ENCODE measurements at places on chromosomes 4 and X.

DNA sequence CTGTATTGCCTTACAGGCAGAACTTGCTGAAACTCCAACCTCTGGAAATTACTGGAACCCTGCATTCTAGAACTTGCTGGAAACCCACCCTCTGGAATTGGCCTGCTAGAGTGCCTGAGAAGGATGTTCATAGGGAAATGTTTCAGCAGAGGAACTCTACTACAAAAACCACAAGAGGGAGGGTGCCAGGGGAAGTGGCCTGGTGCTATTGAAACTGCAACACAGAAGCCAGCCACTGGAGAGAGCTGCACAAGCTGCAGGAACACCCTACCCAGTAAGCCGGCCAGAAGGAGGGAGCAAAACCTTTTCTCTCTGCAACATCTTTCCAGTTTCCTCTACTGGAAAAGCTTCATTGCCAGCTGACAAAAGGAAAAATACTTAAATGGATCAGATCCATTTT lies 2.5 kb upstream of the BRWD3 start:
- peak; percentile 0 for DNase-seq

GRCh38 chrX:148024425-148025148 lies 43.5 kb downstream of the FMR1NB start:
- no peak for DNase-seq

DNA sequence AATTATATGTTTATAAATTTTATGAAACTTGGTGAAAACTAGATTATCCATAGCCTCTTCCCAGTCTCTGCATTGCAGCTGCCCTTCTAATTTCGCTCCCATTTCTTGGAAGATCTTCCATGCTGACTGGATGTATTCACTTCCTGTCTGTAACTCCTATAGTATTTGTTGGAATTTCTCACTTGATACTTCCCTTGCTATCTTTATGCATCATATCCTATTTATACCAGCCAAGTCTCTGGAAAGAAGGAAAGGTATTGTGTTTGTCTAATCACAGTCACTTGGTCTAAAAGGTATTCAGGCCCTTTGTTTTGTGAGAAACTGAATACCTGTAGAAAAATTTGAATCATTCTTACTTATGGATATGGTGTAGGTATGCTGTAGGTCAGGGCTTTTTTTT lies 870.9 kb upstream of the FRG1 start:
- DNase-seq: peak; percentile 39

DNA sequence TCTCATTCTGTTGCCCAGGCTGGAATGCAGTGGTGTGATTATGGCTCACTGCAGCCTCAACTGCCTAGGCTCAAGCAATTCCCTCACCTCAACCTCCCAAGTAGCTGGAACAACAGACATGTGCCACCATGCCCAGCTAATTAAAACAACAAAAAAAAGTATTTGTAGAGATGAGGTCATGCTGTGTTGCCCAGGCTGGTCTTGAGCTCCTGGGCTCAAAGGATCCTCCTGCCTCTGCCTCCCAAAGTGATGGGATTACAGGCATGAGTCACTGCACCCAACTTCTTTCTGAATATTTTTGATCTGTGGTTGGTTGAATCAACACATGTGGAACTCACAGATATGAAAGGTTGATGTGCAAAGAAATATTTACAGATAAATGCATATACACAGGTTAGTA lies 18.5 kb upstream of the SEPTIN11 start:
- DNase-seq: peak; percentile 22

DNA sequence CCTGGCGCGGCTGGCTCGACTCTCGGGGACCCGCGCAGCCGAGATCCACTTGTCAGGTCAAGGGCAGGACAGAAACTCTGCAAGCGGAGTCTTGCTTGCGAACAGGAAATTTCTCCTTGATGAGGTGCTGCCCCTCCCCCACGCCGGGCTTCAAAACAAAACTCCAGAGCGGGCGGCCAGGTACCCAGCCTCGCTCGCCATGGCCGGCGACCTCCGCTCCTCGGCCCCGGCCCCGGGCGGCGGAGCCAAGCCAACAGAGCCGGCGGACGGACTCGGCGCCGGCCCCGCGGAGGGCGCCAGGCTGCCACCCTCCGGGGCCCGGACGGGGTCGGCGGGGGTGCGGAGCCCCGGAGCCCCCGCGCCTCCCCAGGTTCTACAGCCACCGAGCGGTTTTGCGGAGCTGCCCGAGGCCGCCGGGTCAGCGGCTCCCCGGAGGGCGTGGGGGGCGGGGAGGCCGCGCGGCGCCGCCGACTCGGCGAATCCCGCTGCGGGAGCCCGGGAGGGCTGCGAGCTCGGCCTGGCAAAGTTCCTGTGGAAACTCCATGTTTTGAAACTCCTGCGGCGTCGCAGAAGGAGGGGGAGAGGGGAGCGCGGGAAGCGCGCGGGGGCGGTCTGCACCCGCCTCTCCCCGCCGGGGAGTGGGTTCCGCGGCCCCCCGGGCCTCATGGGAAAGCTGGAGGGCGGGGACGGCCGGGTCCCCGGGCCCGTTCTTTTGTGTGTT lies 11.7 kb upstream of the BCOR start:
- DNase-seq: peak; percentile 60

DNA sequence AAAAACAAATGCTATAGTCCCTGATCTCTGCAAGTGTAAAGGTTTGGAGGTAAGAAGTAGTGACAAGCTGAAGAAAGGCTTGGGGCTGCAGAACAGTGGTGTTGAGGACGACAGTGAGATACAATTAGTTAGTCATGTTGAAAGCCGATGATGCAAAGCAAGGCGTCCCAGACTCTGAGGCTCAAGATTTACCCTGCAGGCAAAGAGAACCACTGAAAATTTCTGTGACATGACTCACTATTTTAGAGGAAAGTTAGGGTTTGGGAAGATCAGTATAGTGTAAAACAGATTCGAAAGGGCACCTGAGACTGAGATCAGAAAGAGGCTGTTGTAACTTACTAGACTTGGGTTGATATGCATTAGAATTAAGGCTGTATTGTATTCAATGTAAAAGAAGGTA lies 281.3 kb upstream of the FTHL17 start:
- peak; percentile 72 for DNase-seq

DNA sequence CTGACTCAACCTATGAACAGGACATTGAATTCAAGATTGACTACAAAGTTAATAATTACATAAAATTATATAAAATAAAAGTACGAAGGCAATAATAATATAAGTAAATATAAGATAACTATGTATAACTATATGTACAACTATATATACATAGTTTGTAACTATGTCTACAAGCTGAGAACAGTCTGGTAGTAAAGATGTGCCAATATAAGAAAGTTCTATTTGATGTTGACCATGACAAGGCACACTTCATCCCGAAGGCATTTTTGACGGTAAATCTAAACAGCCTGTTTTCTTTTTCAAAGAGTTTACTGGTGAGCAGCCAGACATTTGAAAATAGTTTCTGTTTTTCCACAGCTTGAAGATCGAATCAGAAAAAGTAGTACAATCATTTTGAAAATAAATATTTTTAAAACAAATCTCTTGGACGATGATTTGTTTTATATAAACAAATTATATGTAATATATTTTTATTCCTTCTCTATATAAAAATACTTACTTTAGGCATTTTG lies 112.9 kb downstream of the CEP44 start:
- DNase-seq: no peak

GRCh38 chr4:156186111-156186510 lies 232.4 kb upstream of the CTSO start:
- DNase-seq: peak; percentile 53

GRCh38 chr4:169256101-169256612 lies 14.6 kb downstream of the SH3RF1 start:
- DNase-seq: peak; percentile 60

- DNase-seq: peak; percentile 64
These were observed 94.7 kb downstream of the SEL1L3 start for GRCh38 chr4:25767877-25768725.

DNA sequence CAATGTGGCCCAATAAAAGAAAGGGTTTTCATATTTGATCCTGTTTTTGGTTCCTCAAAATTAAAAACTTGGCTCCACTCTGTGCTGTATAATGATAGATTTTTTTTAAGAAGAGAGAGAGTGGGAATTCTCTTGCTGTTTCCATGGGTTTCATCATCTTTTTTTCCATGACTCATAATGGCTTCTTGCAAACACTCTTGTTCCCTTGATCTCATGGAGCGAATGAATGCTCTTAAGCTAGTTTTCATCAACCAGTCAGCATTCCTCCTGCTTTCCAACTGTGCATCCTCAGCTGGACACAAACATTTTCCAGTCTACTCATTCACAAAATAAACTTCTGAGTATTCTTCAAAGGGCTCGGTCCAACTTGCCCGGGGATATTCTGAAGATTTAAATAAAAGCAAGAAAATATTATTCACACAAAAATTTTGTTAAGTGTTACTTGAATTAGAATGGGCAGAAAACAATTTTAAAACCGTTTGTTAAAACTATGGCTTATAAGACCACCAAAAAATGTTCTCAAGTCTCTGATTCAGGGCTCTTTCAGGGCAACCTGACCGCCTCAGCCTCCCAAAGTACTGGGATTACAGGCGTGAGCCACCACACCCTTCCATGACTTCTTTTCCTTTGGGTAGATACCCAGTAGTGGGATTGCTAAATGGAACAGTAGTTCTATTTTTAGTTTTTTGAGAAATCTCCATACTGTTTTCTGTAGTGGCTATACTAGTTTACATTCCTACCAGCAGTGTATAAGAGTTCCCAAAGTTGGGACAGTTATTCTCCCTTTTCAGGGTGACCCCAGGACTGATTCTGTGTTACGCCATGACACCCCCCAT lies 64.7 kb downstream of the TMEM156 start:
- DNase-seq: peak; percentile 98

DNA sequence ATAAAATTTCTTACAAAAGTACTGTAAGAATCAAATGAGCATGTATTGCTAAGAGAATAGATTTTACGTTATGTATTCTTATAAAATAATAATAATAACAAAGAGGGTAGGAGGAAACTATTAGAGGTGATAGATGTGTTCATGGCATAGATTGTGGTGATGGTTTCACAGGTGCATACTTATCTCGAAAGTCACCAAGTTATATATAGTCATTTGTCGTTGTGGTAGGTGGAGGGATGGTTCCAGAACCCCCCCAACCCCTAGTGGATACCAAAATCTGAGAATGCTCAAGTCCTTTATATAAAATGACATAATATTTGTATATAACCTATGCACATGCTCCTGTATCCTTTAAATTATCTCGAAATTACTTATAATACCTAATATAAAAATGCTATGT lies 36.7 kb upstream of the H2AZ1 start:
- no peak for DNase-seq

- no peak for DNase-seq
These were observed 84.5 kb downstream of the AASDH start for GRCh38 chr4:56302760-56303159.

DNA sequence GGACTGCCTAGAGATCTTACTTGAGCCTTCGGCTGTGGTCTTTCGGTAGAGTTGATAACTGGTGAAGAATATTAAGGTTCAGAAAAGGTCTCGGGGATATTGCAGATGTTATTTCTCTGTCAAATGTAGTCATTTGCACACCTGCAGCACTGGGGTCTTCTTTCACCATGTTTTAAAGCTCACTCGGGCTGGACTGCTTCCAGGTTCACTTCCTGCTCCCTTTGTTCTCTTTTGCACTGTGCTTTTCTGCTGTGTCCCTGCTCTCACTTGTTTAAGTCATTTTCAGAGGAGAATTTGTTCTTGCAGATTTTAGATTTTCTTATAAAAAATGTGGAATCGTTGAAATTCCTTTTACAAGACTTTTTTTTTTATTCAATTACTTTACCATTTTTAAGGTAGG lies 68.5 kb downstream of the BMPR1B start:
- DNase-seq: no peak

DNA sequence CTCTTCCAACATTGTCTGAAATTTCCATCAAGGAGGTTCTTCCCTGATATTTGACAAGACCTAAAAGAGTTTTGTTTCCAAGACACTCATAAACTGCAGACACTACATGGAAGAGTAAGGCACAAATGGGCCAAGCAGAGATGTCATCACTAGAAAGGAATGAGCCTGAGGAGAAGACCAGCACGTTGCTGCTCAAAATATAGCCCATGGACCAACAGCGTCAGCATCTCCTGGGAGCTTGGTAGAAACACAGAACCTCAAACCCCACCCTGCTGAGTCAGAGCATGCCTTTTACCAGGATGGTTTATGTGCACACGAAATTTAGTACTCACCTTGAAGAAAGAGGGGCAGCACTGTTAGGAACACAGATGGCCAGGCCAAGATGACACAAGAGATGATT lies 128.7 kb upstream of the MID1 start:
- DNase-seq: peak; percentile 56

GRCh38 chr4:168632301-168632725 lies 135.5 kb downstream of the PALLD start:
- no peak for DNase-seq
